ENCODE measurements at places on chromosomes 2 and 18. TPM values are rescaled to one million over a fixed set of nuclear protein-coding genes. Genes with fewer than 3 reads are reported as not detected.

KCNS3 gene
- total RNA-seq, result 2.9 TPM

DRC1 gene
- not detected for total RNA-seq

SKA1 gene
- 5.6 TPM for total RNA-seq

CPLX4 gene
- not detected for total RNA-seq

MBD5 gene
- 22.4 TPM for total RNA-seq

CCDC93 gene
- 23.8 TPM for total RNA-seq

FAM110C gene
- not detected for total RNA-seq

DQX1 gene
- not detected for total RNA-seq

SRD5A2 gene
- not detected for total RNA-seq

ATP6V1B1 gene
- not detected for total RNA-seq

HMSD gene
- not detected for total RNA-seq

RPL31 gene
- total RNA-seq, result 659 TPM

GALNT13 gene
- 0.11 TPM for total RNA-seq

C18orf54 gene
- 2.8 TPM for total RNA-seq

DCC gene
- total RNA-seq, result not detected

FBLN7 gene
- total RNA-seq, result 0.11 TPM

GATA6 gene
- total RNA-seq, result 17.6 TPM

IL37 gene
- not detected for total RNA-seq

CAVIN2 gene
- 2.8 TPM for total RNA-seq

ARMC9 gene
- 15.1 TPM for total RNA-seq

DNAH6 gene
- not detected for total RNA-seq

PPM1G gene
- total RNA-seq, result 75.1 TPM

LYG1 gene
- total RNA-seq, result not detected

UGT1A4 gene
- not detected for total RNA-seq

ARHGAP15 gene
- total RNA-seq, result not detected

CTNNA2 gene
- total RNA-seq, result not detected

FOXI3 gene
- not detected for total RNA-seq

SPAST gene
- total RNA-seq, result 30.0 TPM

ALKAL2 gene
- not detected for total RNA-seq

UPP2 gene
- not detected for total RNA-seq

RND3 gene
- total RNA-seq, result 271 TPM

SERPINB2 gene
- total RNA-seq, result 6.1 TPM

GCKR gene
- total RNA-seq, result 0.11 TPM

RESP18 gene
- total RNA-seq, result not detected

ABHD1 gene
- total RNA-seq, result not detected

TMEM182 gene
- 1.0 TPM for total RNA-seq

CASP10 gene
- 5.1 TPM for total RNA-seq

RBBP8 gene
- 45.2 TPM for total RNA-seq

MYCN gene
- not detected for total RNA-seq

PIAS2 gene
- 25.0 TPM for total RNA-seq

ECEL1 gene
- 0.54 TPM for total RNA-seq

EN1 gene
- total RNA-seq, result 7.0 TPM

TSPYL6 gene
- not detected for total RNA-seq

IL36G gene
- not detected for total RNA-seq

NPC1 gene
- 28.7 TPM for total RNA-seq

OTOS gene
- total RNA-seq, result not detected

EGR4 gene
- not detected for total RNA-seq

UXS1 gene
- total RNA-seq, result 29.6 TPM

ERICH2 gene
- not detected for total RNA-seq

CYS1 gene
- total RNA-seq, result 7.1 TPM

LHCGR gene
- not detected for total RNA-seq

TUBA4A gene
- total RNA-seq, result 14.3 TPM

MC4R gene
- total RNA-seq, result 0.32 TPM

All from GM23248 (cell line).